ENCODE measurements at places on chromosomes 2 and 18.
A peak's percentile ranks its signal among the peaks of the same experiment; 100 is the strongest.

DNA sequence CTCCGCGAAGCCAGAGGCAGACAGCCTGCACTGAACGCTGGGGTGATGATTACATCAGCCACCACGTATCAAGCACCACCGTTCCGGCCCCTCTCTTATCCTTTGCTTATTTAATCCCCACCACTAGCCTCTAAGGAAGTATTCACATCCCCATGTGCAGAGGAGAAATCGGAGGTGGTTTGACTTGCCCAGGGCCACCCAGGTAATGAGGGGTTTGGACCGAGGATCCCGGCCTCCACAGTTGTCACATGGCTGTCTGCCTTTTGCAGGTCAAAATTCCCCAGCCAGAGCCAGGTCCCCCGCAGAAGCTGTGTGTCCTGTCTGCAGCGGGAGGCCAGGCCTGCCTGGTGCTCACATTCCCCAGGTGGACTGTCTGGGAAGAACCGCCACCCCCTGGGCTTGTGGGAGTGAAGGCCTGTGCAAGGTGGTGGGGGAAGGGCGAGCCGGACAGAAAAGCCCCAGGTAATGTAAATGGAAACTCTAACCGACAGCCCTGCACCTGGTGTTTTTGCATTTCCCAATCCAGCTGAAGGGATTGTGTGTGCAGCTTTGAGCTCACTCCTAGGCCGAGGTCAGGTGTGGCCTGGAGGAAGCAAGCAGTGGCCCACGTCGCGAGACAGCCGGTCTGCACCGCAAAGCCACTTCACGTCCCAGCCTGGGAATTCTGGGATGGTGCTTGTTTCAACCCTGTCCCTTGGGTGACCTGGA lies 108.5 kb upstream of the ID2 start:
- no peak for DNase-seq

GRCh38 chr2:58387701-58388100 lies 146.6 kb upstream of the FANCL start:
- DNase-seq = no peak

DNA sequence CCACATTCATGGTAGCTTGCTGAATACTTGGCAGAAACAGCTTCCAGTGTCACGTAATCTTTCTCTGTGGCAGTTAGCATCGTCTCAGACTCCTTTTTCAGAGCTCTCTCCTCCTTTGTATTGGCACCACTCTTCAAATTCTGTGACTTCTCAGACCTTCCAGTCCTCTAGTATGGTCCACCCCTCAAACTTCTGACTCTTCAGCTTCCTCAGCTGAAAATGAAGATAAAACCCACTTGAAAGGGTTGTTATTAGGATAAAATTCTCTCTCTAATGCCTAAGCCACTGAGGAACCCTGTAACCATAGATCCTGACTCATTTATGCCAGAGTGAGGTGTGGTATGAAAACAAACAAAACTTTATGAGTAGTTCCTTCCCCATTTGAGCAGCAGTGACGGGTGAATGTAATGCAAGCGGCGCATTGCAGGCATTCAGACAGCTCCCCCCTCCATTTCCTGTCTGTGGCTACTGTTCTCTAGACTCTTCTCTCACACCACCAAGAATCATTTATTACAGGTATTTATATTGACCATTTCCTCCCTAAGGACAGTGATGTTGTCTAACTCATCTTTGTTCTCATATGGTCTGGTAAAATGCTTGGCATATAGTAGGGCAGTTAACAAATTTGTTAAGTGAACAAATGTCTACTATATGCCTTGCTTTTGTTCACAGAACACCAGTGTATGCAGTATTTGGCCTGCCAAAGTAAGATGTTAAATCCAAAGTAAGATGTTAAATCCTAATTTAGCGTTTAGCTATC lies 35.3 kb downstream of the GALNT1 start:
- peak; percentile 36 for DNase-seq

DNA sequence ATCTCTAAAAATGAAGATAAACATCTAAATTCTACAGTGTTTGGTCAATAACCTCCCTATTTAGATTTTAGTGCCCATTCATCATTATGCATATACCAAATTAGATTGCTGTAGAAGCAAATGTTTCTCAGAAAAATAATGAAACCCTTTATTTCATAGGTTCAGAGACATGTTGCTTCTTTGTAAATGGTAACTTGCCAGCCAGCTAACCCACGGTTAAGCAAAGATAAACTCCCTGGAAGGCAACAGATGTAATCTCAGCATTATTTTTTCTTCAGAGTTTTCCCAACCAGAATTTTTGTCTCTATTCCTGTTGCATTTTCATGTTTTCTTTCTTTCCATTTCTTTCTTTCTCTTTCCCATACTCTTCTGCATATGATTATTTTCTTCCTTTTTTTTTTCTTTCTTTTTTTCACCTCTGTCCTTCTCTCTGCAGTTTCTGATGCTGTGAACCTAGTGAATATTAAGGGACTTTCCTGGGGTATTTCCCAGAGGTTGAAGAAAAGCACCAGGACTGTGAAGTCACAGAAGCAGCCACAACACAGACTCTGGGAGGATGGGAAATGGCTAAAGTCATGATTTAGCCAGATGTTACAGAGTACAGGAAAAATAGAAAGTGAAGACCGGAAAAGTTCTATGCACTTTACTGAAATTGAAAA lies 50.0 kb upstream of the DSG1 start:
- no peak for DNase-seq

DNA sequence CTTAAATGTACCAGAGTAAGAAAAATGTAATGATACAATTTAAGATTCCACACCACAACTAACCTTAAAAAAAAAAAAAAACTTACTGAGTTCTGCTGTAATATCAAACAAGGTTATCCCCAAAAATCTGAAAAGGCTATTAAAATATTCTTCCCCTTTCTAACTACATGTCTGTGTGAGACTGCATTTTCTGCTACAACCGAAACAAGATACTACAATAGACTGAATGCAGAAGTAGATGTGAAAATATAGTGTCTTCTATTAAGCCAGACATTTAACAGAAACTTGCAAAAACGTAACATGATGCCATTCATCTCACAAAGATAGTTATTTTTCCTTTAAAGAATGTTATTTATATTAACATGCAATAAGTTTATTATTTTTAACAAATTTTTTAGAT lies 16.2 kb downstream of the SS18 start:
- DNase-seq = no peak

- DNase-seq = no peak
Measured at GRCh38 chr18:48545757-48546321, 7.0 kb downstream of the CTIF start.

DNA sequence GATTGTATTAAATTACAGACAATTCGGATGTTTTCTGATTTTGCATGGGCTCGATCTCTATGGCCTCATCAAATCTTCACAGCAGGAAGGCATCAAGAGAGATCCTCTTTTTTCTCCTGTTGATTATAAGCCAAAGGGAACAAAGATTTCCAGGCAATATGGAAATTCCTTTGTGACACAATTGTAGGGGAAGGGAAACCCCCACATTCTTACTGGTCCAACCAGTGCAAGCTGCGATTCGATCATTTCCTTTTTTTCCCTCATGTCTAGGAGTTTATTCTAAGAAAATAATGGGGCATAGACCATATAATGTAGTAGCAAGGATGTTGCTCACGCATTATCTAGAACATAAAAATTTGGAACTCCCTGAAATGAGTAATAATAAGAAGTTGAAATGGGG lies 87.7 kb downstream of the LYPD6 start:
- DNase-seq = no peak

DNA sequence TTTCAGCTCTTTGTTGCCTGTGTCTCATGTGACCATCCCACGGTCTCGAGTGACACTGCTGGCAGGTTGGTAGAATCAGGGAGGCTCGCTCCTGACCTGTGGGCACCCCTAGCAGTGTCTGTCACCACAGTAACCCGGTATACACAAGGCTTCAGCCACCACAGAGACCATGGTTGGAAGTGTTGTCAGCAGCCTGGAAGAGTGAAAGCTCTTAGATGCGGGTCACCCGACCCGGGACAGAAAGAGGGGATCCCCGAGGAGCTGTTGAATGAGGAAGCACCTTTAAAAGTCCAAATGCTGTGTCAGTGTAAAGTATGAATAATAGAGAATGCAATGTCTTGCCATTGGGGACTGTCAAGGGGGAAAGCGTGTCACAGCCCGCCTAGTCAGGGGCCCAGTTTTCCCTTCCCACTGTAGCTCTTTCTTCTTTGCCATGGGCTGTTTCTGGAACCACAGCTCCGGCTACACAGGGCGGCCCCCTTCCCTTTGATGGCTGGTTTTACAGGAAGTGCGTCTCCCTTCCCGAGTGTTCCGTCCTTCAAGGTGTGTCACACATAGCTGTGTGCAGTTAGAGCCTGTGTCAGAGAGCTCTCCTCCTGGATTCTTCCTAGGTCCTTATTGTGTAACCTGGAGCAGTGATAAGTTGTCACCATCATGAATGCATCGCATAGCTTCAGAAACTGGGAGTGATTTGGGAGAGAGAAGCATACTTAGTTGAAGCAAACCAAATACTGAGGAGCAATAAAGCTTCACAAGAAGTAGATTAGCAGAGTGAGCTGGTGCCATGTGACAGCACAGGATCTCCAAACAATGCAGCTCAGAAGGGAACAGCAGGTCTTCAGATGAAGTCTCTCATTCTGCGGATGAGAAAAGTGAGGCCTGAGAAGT lies 81.4 kb downstream of the MTCL1 start:
- DNase-seq = no peak

Data from stimulated activated CD8-positive, alpha-beta memory T cell treated with anti-CD3 and anti-CD28 coated beads, Interleukin-4, amount 100 ng/mL, for 1 hour (primary cell).